Frontal cortex (tissue), 4 donors: ENCODE measurements at places on chromosomes 2 and 18.

DNA sequence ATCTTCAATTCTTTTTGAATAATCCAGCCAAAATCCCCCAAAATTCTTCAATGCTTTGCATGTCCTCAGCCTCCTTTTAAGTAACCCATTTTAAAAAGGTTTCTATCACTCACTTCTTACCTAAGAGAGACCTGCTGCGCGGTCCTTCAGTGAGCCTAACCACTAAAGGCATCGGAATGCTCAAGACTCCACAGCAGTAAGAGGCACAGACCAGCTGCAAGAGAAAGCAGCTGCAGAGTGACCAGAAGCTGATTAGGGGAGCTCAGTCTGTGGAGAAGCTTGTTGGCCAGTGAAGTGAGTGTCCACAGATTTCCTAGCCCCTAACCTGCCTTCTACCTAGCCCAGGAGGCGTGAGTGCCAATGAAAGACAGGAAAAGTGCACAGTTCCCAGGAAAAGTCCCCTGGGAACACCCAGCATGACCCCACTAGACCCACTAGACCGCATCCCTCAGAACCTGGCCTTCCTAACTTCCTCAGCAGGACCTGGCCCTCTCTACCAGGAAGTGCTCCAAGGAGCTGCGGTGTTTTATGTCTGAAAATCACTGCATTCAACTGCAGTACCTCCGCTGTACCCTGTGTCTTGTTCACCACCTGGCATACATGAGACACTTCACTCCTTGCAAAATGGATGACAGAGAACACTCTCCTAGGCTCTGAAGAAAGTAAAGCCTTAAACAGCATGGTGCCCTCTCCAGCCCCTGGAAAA lies 10.1 kb downstream of the MBOAT2 start:
- no peak for DNase-seq

DNA sequence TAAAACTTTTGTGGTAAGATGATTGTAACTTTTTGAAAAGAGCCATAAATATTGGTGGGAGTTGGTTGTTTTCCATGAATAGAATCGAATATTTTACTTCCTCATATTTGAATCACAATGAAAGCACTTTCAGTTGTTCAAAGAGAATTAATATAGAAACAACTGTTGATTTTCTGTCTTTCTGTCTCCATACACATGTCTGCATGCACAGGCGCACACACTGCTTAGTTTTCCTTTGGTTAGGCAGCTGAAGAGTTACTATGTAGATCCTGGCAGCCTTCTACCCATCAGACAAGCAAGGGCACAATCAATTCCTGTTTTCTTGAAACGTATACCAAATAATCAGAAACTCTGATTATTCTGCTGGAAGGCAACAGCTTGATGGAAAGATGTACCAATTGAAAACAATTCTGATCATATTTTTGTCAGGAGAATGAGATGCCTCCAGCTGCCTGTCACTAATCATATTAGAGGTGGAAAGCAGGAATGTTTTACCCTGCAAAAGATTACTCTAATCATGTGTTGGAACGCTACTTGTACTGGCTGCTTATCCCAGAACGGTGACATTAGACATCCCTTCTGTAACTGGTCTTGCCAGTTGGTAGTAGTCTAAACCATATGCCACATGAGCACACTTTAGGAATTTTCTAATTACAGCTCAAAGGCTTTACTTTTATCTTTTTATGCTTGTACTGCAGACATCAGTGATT lies 24.0 kb downstream of the SPATS2L start:
- no peak for DNase-seq

DNA sequence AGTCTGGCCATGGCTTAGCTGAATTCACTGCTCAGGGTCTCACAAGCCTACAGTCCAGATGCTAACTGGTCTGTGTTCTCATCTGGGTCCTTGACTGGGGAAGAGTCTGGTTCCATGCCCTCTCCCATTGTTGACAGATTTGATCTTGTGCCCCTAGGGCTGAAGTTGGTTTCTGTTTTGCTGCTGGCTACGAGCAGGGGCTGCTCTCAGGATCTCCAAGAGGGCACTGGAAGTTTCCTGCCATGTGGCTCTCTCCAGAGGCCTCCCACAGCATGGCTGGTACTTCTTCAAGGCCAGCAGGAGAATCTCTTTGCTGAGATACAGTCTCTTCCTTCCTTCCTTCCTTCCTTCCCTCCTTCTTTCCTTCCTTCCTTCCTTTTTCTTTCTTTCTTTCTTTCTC lies 78.1 kb downstream of the SPP2 start:
- DNase-seq = no peak

DNA sequence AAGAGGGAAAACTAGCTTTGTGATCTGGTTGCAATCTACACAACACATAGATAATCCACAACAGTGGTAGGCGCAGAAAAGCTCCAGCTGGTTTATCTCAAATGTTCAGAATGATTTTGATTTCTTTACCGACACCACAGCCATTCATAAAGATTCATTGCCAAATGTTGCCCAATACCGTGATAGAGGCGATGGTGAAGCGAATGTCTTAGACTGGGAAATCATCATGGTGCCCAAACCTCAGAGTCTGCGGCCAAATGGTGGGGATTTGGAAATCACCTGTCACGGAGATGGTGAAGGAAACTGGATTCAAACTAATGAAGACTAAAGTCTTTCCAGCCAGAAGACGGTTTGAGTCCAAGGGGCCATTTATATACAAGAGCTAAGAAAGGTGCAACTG lies 48.5 kb upstream of the CCDC150 start:
- no peak for DNase-seq

DNA sequence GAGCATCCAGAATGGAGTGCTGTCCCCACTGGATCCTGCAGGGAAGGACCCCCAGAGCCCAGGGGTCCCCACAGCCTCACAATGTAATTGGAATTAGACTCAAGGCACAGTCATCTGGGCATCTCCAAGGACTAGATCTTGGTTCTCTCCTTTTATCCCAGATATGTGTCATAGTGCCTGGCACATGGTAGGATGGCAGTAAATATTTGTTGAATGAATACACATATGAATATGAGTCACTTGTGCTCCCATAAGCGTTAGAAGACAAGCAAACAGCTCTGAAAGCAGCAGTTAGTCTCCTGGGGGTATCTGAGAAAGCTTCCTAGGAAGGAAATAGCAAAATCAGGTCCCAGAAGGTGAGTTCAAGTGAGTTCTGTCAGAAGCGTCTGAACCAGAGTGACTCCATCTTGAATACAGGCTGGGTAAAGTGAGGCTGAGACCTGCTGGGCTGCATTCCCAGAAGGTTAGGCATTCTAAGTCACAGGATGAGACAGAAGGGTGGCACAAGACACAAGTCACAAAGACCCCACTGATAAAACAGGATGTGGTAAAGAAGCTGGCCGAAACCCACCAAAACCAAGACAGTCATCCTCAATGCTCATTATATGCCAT lies 234.1 kb upstream of the ID2 start:
- no peak for DNase-seq

DNA sequence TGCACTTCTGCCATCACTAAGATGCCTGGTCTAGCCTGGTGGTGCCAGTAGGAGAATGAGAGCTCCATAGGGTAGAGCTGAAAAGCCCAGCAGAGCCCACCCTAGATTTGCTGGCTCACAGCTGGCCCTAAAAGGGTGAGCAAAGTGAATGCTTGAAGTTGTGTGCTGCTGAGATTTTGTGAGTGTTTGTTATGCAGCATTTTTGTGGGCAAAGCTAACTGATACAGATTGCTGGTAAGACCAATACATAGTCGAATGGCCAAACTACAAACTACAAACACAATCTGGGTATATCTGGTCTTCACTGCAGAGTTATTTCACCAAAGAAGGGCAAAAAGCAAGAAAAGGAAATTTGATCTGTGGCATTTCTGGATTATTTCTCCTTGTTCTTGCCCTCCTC lies 7.1 kb upstream of the AGAP1 start:
- DNase-seq = no peak

GRCh38 chr2:12155303-12156051 lies 409.0 kb downstream of the LPIN1 start:
- DNase-seq = no peak

DNA sequence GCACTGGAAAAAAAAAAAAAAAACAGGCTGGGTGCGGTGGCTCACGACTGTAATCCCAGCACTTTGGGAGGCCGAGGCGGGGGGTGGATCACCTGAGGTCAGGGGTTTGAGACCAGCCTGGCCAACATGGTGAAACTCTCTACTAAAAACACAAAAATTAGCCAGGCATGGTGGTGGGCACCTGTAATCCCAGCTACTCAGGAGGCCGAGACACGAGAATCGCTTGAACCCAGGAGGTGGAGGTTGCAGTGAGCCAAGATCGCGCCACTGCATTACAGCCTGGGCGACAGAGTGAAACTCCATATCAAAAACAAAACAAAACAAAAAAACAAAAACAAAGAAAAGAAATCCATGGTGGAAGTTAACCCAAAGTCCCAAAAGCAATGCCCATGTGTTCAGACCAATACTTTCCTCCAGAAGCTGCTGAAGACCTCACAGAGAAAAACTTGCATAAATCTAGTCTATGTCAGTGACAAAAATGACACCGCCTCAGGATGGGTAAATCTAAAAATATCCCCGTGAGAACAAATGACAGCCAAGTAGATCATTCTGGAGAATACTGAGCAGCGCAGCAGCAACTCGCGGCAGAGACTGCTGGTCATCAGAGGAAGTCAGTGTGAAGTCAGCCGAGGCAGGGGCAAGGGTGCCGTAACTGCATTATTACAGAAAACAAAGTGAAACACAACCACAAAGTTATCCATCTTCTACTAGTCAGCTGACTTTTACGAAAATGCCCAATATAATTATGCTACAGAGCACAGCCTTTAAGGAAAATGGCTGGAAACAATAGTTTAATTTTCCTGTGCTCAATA lies 41.0 kb downstream of the LPIN2 start:
- no peak for DNase-seq

DNA sequence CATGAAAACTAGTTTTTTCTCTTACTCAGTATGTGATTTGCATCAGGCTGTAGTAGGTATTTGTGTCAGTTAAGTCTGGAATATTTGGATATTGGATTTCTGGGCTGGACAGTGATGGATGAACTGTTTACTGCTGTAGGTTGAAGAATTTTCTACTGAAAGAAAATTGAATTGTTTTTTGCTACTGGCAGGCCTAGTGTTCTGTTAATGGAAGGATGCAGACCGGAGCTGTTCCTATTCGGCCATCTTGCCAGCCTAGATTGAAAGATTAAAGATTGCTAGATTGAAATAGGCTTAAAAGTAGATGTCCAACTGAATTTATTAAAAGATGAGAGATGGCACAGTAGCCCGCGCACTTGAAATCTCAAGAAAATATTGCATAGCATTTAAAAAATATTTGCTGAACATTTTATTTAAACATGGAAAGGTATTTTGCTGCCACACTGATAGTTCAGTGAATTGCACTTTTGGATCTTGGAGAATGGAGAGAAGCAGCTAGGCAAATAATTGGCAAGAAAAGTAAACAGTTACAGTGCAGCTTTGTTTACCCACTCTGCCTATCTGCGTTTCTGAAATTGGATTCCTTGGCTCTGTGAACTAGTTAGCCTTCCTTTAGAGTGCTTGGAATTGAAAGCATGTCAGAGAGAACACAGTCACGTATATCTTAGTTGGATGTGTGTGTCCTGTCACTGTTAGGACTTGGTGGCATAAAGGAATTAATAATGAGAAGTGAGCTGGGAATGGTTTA lies 54.1 kb downstream of the EPB41L5 start:
- DNase-seq = no peak

DNA sequence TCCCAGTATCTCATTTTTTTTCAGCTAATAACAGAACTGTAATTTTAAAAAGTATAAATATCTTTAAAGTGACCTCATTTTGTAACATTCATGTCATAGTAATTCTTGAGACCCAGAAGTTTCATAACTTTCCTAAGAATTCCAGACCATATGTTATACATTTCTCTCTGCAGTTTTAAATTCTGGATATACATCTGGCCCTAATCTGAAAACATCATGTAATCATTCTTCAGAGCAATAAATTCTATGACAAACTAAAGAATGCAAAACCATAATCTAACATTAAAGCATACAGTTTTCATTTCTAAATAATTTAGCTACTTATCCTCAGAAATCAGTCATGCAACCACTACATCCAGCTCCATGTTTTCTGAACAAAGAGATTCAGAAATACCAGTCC lies 198.3 kb upstream of the SLC35G4 start:
- no peak for DNase-seq

GRCh38 chr2:217805668-217806481 lies 196.9 kb downstream of the TNS1 start:
- no peak for DNase-seq

- no peak for DNase-seq
Observed at GRCh38 chr18:24262087-24262486, 123.2 kb downstream of the CABYR start.

DNA sequence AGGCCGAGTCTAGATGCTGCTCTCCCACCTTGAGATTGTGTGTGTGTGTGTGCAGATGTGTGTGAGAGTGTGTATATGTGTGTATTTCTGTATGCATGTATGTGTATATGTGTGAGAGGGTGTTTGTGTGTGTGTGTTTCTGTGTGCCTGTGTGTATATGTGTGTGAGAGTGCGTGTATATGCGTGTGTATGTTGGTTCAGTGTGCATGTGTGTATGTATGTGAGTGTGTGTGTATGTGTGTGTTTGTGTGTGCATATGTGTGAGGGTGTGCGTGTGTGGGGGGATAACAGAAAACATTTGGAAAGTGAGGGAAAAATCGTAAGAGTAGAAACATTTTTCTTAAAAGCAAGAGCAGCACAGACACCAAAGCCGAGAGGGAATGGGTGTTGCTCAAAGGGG lies 309.1 kb downstream of the NDUFA10 start:
- no peak for DNase-seq
